Activated naive CD4-positive, alpha-beta T cell treated with anti-CD3 and anti-CD28 coated beads, Interleukin-2, amount 50 U/mL, for 16 hours (primary cell): ENCODE measurements at places on chromosomes 7 and 10.

GRCh38 chr7:144529269-144529926 is 125.9 kb upstream of the NOBOX start:
- DNase-seq: no peak

DNA sequence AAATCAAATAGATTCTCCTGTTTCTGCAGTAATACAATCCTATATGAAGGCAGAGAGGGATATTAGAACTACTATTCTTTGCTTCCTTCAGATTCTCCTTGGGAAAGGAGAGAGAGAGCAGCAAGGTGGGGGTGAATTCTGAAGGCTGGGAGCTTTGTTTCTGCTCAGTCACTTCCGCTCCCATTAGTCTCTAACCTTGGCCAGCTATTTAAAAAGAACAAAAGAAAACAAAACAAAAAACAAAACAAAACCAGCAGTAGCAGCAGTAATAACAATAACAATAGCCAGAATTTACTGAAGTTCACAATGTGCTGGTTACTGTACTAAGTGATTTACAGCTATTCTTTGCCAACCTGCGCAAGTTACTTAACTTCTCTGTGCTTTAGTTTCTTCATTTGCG is 9.9 kb downstream of the GPR85 start:
- DNase-seq: no peak

- no peak for DNase-seq
These were observed 41.8 kb upstream of the HERPUD2 start for GRCh38 chr7:35736725-35737124.

DNA sequence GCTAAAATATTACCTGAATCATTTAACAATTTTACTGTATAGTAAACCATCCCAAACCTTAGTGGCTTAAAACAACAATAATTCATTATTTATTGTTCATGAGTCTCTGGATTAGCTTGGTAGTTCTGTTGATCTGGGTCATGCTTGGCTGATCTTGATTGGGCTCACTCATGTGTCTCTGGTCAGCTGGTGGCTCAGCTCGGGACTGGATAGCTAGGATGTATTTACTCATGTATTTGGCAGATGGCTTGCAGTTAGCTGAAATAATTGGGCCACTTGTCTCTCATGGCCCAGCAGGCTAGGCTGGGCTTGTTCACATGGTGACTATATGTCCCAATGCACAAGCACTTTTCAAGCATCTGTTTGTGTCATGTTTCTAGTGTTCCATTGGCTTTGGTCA is 262.8 kb downstream of the BBS9 start:
- no peak for DNase-seq

GRCh38 chr10:89639326-89639725 is 5.7 kb downstream of the PANK1 start:
- DNase-seq: no peak

DNA sequence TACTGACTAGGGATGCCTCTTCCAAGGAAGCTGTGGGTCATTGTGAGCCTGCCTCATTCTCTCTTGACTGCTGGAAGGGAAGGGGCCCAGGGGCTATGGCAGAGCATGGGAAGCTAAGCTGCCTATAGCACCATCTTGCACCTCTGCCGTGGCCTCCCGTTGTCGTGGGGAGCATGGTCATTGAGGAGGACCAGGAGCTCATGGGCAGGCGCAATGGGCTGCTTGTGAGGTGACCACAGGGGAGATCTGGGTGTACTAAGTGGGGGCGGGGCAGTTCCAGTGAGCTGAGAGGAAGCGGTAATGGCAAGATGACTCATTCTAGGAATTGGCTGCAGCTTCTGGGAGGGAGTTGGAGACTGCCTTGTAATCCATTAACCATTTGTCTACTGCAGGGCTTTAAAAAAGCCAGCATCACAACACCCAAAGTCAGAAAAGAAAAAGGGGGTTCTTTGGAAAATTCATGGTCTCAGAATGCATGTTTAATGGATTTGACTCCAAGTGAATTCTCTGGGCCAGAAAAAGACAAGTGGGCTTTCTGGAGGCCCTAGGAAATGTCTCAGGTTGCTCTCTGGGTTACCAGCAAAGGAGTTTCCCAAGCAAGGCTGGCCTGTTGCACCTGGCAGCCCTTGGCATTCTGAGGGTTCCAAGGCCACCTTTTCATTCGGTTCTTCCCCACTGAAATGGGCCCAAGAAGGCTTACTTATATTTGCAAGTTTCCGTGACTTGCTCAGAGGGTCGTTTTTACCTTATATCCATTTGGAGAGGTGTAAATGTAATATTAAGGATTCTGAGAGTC is 3.6 kb downstream of the DUSP5 start:
- DNase-seq: peak; percentile 24

DNA sequence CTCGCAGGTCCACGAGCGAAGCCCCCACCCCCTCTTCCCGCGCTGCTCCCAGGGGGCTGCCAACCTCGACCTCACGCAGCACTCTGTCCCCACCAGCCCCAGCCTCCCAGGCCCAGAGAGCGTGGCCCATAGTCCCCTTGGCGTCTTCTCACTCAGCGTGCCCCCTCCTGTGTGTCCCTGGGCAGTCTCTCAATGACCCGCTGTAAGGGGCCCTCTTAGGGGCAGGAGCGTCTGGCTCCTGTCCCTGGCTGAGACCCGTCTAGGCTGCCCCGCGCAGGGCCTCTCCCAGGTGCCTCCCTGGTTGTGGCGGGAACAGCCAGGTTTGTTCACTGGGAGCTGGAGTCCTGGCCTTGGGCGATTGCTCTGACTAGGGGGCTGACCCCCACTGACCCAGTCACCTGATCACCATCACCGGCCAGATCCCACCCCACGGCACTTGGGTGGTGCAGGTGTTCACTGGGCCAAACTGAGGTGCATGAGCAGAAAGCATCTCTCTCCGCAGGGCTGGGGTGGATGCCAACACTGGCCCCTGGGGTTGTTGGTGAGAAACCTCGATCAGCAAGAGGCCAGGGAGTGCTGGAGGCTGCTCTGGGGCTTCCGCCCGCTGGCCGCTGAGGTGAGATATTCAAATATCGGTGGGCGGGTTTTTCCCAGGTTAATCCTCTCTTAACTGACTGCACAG is 12.6 kb upstream of the WDFY4 start:
- no peak for DNase-seq

DNA sequence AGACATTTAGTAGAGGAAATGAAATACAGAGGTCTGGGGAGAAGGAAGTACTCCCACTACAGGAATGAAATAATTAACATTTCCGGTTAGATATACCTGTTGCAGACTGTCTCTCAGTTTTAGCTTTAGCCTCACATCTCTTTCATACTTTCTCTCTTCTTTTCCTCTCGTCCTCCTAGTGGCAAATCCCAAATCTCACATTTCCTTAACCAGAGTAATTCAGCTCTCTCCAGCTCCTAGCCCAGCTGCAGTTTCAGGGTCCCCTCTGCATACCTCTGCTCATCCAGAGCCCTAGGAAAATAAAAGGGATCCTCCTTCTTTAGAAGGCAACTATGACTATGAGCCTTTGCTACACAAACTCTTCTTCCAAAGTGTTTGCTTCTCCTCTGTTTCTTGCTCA is 643.2 kb downstream of the PHTF2 start:
- no peak for DNase-seq

DNA sequence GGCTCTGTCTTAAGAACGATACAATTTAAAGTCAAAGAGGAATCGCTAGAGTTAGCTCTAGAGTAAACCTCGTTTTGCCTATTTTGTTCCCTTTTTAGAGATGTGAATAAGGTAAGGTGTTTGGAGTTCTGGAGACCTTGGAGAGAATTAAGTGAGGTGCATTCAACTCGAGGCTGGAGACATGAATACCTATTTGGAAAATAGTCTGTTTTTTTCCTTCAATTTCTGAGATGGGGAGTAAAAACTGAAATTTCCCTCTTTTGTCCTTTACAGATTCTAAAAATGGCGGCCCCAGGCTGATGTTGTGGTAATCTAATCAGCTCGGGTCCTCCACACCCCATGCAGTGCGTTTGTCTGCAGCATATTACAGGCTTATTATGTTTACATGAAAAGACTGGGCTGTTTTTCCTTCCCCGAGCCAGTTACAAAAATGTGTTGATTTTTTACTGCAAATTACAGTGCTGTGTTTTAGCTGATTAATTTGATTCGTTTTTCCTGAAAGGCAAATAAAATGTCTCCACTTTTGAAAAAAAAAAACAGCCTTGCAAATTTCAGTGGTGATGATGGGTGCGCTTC is 1.5 kb downstream of the KMT2E start:
- peak; percentile 20 for DNase-seq

DNA sequence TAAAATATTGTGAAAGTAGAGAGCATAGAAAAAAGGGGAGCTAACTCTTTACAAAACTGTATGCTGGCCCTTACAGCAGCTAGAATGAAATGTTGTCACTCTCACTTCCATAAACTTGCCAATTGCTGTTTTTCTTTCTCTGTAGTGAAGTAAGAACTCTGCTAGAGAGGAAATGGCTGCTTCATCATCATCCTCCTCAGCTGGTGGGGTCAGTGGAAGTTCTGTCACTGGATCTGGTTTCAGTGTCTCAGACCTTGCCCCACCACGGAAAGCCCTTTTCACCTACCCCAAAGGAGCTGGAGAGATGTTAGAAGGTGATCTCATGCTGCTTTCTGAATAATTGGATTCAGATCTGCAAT is 7.6 kb upstream of the ASCC1 start:
- no peak for DNase-seq

DNA sequence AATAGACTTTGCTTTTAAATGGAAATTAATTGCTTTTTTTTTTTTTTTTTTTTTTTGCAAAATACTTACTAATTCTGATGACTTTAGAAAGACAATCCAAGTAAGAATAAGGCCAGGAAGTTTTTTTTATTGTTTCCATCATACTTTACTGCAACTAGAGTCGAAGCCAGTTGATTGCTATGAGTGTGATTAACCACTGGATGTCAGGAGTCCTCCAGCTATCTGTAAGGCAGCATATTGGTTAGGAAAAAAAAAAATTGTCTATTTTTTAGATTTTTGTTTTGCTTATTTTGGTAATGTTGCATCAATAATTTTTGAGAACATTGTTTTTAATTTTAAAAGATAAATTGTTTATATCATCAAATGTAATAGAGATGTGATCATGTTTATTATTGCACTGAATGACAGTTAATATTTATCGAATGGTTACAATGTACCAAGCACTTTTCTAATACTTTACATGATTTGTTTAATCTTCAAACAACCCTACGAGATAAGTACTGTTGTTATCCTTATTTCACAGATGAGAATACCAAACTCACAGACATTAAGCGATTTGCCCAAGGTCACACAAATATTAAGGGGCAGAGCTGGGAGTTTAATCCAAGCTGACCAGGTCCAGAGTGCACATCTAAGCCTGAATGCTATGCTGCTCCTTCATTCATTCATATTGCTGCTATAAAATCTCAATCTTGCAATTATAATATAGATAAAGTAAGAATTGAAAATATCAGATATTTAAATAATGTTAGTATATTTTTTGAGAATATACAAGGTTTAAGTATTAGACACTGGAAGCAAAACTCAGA is 19.9 kb upstream of the LMOD2 start:
- DNase-seq: no peak

GRCh38 chr10:98795467-98795866 is 348.7 kb upstream of the HPS1 start:
- DNase-seq: no peak

DNA sequence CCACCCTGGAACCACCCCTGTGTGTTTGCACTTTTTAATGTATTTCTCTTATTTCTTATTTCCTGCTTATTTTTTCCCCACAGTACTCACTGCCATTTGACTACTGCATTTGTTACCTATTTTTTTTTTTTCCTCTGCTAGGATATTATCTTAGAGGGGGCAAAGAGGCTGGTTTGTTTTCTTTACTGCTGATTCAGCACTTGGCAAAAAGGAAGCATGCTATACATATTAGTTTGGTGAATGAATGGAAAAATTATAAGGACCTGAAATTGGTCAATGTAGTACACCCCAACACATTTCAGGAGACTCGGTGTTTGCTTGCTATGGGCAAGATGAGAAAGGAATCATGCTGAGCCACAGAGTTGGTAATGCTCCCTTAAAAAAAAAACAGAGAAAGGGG is 193.5 kb downstream of the SORCS3 start:
- DNase-seq: no peak

- no peak for DNase-seq
These were observed 21.0 kb downstream of the ZCCHC24 start for GRCh38 chr10:79424221-79425073.

DNA sequence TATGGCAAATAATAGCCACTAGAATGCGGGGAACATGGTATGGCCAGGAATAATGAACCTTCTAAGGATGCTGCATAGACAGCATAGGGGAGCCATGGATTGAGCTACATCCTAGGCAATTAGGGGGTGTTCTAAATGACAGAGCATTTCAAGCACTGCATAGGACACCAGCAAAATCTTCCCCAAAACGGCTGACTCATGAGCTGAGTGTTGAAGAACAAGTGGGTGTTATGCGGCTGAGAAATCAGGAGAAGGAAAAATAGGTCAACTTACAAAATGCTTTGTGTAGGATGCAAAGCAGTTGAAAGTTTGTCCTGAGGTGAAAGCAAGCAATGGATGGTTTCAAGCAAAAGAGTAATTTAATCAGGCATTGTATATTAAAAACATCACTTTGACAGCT is 1023.5 kb upstream of the C7orf33 start:
- DNase-seq: no peak

DNA sequence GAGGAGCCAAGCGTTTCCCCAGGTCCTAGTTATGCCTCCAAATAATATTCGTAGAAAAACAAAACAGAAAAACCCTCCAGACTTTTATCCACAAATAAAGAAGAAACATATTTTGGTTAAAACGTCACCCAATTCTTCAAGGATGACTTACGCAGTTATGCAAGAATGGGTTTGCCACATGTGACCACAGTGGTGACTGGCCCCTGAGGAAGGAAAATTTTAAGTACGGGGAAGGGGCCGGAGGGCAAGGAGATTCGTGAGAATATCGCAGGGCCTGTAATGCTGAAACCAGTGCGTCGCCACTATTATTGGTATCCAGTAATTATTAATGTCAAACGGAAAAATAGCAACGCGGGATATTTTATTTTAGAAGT is 537 bp upstream of the MRPS24 start:
- no peak for DNase-seq

DNA sequence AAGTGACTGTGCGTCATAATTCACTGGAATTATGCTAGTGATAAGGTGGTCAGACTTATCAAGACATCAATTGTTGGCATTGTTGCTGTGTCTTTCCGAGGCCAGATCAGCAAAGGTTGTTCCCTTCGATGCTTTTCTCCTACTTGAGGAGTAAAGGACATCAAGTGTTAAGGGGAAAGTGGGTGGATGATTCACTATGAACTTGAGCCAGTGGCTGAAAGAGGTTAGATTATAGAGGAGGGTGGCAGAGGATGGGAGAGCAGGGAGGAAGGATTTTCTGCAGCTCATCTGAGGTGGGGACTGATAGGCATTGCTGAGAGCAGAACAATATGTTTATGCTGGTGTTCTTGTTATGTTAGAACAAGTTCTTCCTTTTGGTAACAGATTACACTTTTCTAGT is 131.4 kb upstream of the AGR3 start:
- no peak for DNase-seq

GRCh38 chr10:114611617-114612016 is 46.5 kb downstream of the ABLIM1 start:
- no peak for DNase-seq

DNA sequence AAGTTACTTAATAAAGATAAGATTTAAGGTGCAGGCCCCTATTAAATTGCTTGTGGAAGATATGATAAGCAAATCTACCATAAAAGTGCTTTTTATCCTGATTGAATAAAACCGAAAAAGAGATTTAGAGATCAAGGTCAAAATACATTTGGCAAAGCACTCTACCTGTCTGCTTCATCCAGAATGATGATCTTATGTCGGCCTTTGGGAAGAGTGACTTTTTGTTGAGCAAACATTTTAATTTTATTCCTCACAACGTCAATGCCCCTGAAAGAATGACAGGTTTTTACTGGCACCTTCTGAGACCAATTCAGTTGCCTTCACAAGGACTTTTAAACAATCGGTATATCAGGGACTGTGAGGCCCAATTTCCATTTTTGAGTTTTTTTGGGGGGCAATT is 7.7 kb downstream of the RFC2 start:
- no peak for DNase-seq
